Jurkat, Clone E6-1 (cell line): ENCODE measurements at places on chromosomes 13 and 19.

DNA sequence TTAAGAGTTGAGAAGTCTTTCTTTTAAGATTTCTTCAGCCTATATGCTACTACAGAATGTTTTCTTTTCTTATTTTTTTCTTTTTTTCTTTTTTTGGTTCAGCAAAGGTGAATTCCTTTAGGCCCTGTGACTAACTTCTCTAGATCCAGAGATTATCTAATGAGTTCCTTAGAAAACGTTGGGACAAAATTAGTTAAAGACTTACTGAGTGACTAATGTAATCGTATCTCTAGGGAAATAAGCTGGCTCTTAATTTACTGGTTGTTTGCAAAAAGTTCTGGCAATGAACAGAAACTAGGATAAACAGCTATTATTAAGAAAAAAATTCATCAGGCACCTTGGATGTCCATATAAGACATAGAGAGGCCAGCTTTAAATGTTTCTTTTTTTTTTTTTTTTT is 30.7 kb upstream of the CSNK1A1L start:
- no peak for DNase-seq

DNA sequence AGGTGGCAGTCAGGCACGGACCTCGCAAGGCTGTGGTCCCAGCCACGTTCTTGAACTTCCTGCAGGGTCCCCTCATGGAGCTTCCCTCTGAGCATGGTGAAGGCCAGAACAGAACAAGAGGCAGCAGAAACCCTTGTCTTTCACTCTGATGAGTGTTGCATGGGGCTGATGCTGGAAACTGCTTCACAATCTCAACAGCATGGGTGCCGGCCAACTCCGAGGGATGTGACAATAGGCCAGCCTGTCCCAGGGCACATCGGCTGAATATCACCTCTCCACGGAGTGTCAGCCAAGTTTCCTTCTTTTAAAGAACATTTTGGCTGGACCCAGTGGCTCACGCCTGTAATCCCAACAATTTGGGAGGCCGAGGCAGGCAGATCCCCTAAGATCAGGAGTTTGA is 173.9 kb downstream of the FOXO1 start:
- no peak for DNase-seq

DNA sequence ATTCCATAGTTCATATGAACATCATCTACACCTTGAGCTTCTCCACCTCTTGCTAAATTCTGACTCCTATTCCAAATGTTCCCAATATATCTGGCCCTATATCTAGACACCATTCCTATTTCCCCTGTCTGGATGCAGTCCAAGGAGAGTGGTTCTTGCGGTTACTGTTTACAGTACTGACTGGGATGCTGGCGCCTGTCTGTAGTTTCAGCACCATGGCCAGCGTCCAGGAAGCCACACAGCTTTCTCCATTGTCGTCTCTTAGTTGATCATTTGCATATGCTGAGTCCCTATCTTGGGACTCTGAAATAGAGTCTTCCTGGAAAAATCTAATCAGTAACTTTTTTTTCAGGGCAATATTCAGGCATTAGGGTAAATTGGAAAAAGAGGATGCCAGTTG is 14.9 kb downstream of the LAIR2 start:
- peak; percentile 72 for DNase-seq

- peak; percentile 80 for DNase-seq
These were observed 99.4 kb upstream of the SERP2 start for GRCh38 chr13:44273991-44274770.

- no peak for DNase-seq
These were observed 3.7 kb downstream of the REXO1 start for GRCh38 chr19:1844513-1845124.

DNA sequence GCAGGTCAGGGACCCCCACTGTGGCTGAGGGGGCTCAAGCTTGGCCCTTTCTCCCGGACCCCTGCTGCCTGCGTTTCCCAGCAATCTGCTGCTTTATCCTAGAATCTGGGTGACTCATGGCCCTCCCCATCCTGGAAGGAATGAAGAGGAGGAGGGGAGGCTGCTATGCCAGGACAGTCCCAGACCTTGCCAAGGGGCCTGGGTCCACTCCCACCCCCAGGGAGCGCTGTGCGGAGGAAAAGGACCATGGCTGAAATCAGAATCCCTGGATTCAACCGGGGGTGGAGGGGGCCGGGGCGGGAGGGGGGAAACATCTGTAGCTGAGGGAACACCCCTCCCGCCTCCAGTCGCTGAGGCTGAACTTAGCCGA is 20.5 kb downstream of the ZNF114 start:
- DNase-seq = no peak

DNA sequence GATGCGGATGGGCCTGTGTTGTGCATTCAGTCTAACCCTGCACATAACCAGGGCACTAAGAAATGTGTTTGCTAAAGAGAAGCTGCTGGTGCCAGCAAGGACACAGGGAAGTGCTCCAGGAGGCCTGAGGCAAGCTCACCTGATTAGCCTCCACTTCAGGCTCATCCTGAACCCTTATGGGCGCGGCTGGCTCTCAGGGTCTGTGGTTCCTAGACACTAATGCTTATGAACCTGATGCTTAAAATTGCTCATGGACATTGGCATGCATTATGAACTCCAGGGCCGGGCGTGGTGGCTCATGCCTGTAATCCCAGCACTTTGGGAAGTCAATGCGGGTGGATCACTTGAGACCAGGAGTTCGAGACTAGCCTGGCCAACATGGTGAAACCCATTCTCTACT is 34.3 kb downstream of the SERP2 start:
- no peak for DNase-seq

- no peak for DNase-seq
These were observed 28.3 kb downstream of the PEX11G start for GRCh38 chr19:7460562-7460966.
